ENCODE measurements at places on chromosomes 1 and 21.

DNA sequence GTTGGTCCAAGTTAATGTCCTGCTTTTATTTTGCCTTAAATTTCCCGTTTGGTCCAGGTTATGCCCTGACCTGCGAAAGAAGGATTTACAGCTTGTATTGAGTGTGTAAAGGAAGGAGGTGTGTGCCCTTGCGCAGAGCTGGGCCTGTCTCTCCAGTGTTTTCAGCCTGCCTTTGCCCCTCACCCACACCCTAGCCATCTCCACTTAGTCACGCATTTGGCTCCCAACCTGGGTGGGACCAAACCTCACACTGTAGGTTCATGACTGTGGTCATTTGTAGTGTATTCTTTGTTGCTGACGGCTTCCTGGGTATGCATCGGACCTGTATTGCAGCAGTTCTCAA, 572 bp upstream of the SRSF10 start:
- no peak for DNase-seq

DNA sequence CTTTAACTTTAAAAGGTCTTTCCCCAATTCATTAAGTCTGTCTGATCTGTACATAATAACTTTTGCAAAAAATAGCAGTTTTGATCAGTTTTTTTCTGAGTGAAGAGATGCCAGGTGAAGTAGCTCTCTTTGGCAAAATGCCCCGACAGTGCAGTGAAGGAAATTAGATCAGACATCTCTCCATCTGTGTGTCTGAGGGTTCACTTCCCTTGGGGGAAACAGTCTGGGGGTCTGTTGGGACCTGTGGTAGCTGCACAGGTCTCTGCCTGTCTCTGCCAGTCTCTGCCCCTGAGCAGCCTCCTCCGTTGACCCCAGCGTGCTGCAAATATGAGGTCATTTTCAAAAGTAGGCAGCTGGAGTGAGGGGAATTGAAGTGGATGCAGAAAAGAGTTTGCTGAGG, 54.5 kb downstream of the TBCE start:
- no peak for DNase-seq

DNA sequence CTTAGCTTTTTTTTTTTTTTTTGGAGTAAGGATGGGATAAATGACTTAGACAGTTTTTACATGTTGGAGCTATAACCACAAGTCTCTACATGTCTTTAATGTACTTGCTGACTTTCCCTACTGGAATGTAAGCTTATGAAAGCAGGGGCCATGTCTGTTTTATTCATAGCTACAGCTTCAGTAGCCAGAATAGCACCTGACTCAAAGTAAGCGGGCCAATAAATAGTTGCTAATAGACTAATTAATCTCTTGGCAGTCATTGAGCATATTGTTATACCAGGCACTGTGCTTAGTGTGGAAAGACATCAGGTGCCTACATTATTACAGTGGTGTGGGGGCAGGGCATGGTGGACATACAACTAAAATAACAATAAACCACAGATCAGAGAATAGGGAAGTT, 84.4 kb upstream of the HOOK1 start:
- no peak for DNase-seq

DNA sequence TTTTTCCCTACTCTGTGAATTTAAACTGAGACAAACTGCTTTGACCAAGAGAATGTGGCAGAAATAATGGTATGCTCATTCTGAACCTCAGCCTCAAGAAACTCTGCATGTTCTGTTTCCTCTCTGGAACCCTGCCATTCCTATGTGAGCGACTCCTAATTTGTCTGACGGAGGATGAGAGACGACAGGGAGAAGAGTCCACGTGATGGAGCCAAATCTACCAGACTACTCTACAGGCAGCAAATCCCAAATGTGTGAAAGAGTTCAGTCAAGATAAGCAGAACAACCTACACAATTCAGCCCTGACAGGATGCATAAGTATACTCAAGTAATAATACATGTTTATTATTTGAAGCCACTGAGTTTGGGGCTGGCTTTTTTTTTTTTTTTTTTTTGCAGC, 153.5 kb downstream of the DPYD start:
- DNase-seq: no peak

- DNase-seq: no peak
Observed at GRCh38 chr21:15297824-15298223, 233.0 kb upstream of the NRIP1 start.

- no peak for DNase-seq
Observed at GRCh38 chr21:32300117-32300681, 1.5 kb downstream of the MRAP start.

DNA sequence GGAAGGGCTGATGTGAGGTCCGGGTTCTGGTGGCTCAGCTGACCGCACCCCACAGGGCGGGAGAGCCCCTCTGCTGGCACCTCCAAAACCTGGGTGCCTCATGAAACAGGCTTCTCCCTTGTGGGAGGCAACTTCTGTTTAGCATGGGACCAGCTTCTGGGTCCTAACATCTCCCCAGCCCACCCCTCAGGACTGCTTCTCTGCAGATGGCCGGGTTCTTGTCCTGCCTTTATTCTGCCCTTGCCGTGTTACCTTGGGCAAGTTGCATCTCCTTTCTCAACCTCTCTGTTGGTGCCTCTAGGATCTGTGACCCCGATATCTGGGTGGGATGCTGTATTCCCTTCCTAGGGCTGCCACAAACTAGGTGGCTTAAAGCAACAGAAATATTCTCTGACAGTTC, 15.0 kb upstream of the TTC22 start:
- DNase-seq: no peak

GRCh38 chr1:230891413-230891812, 23.1 kb upstream of the C1orf198 start:
- DNase-seq: no peak

- DNase-seq: no peak
Observed at GRCh38 chr1:1899266-1899966, 8.5 kb upstream of the GNB1 start.

DNA sequence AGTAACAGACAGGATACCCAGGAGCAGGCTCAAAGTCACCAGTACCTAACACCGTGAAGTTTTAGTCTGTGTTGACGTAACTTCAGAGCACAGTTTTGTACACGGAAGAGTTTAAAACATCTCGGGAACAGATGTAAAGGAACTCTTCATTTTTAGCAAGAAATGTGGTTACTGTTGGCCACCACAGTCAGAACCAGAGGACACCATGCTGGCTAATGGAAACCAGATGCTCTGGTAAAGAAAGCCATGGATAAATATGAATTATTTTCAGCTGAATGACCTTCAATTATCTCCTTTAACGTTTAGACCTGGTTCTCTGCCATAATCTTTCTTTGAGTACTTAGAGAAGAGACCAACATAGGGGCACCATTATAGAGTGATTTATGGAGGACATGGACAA, 115.9 kb downstream of the NTMT2 start:
- no peak for DNase-seq

DNA sequence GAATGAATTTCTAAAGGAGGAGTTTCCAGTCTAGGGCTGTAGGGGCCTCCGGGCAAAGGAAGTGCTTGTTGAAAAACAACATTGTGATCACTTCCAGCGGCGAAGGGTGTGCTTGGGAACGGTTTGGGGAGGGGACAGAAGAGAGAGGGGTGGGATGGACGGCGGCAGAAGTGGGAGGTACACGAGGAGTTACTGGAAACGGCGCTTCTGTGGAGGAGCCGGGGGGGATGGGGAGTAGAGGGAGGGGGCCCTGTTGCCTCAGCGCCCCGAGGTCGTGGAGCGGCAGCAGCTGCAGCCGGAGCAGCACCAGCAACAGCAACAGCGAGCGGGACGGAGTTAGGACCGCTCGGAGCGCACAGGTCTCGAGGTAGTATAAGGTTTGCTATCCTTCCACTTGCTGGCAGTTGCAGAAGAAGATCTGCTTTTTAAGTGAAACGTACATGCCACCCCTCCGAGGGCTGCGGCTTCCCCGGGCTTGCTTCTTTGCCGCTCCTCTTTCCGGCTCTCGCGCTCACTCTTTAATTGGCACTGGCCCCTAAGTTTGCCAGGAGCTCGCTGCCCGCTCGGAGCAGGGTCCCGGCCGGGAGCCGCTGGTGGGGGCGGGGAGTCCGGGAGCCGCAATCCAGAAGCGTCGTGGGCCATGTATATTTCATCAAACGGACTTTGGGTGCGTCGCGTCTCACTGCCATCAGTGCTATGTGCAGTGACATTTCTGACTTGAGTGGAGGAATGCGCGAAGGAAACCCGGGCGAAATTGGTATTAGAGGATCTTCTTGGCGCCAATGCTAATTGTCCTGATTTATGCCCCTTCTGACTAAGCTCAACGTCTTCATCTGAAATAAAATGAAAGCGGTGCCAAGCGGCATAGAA, 771 bp upstream of the NTNG1 start:
- peak; percentile 75 for DNase-seq

DNA sequence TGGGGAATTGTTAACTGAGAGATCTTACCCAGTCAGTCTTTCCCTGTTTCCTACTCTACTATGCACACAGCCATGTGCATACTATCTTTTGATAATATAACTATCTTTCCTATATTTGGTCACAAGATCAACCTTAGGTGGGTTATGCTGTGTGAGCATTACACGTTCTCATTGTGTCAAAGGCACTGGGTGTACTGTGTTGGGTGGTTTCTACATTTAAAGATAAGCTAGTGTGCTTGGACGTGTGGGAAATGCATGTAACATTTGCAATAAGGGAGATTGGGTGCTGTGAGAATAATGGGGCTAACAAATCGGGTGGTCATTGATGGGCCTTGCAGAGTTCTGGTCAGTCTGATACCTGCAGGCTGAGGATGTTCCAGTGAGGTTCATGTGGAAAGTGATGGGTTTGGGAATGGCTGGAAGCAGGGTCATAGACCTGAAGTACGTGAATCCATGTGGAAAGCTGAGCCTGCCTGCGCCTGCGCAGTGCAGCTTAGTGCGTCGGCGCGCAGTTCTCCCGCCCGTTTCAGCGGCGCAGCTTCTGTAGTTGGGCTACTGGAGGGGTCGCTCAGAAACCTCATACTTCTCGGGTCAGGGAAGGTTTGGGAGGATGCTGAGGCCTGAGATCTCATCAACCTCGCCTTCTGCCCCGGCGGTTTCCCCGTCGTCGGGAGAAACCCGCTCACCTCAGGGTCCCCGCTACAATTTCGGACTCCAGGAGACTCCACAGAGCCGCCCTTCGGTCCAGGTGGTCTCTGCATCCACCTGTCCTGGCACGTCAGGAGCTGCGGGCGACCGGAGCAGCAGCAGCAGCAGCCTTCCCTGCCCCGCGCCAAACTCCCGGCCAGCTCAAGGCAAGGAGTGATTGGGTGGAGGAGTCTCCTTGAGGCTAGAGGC, at the start of gene MSH4:
TSS of gene MSH4 (plus strand) at position 507 of the 897 bp plus-strand sequence. CDS start at position 611, 104 bp downstream.
- DNase-seq: no peak

Data from amniotic stem cell (primary cell).